HCT116 (cell line): ENCODE measurements at places on chromosomes 2 and 18. TPM values are rescaled to one million over a fixed set of nuclear protein-coding genes. Genes with fewer than 3 reads are reported as not detected.

DNA sequence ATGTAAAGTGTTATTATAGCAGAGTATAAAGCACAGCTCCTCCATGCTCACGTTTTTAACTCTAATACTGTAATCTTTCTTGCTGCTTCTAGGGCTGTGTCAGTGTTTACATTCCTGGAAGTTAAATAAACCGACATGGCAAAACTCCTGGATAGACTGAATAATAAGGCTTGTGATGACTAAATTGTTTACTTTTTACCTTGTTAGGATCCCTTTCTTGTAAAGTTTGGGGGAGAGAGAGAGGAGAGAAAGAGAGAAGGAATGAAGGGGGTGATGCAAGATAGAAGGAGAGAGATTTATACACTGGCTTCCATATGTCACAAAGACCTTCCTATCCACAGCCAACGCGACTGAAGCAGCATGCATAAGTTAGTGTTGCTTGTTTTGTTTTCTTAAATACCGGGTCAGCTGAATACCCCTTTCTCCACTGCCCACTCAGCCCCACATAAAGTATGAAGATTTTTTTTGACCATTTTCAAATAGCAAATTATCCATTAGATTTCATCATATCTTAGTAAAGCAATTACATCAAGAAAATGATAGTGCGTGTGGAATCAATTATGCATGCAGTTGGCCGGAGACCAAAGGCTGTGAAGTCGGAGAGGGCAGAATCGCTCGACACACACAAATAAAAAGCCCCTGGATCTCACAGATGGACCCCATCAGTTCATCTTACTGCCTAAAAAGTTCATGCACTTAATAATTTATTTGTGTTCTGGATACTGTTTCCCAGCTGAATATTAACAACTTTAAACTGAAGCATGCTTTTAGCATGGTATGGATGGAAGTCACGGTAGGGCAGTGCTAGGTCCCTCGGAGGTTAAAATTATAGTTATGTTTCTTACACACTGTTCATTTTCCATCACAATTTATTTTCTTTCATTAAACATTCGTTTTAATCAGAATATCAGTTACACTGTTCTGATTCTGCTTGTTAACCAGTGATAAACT is 20.1 kb downstream of the BCL11A start:
- H3K27me3 ChIP-seq: peaks cover 86% of the 10 kb centered on the region
- DNase-seq: no peak
- H3K4me3 ChIP-seq: no peak overlapping the region

GRCh38 chr2:47092465-47092864 is 62.6 kb downstream of the STPG4 start:
- no peak overlapping the region for H3K4me3 ChIP-seq
- H3K4me1 ChIP-seq: peaks cover 39% of the 10 kb centered on the region
- H3K27me3 ChIP-seq: no peaks in the 10 kb centered on the region
- no peak overlapping the region for H3K27ac ChIP-seq
- no peak for DNase-seq

DNA sequence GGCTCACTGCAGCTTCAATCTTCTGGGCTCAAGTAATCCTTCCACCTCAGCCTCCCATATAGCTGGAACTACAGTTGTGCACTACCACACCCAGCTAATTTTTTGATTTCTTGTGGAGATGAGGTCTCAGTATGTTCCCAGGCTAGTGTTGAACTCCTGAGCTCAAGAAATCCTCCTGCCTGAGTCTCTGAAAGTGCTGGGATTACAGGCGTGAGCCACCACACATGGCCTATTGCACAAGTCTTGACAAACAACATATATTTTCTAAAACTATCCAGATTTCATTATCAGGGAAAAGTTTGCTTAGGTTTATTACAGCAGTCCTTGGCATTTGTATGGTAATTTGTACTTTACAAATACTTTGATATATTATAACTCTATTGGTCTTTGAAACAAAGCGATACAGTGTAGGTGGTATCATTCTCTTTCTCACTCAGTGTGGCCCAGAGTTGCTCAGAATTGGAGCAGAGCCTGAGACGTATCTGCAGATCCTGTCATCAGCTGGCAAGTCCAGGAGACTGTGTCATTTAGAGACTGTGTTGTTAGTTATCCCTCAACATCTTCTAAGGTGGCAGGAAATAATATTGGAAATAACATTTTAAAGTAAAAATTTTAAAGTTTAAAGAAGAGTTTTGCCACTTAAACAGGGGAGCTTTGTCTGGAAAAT is 41.4 kb downstream of the PDK1 start:
- no peak overlapping the region for H3K27ac ChIP-seq
- peaks cover 23% of the 10 kb centered on the region for H3K36me3 ChIP-seq
- DNase-seq: no peak
- H3K4me1 ChIP-seq: no peaks in the 10 kb centered on the region

ANKRD62 gene
- 0.34 TPM for total RNA-seq
